ENCODE measurements at places on chromosomes 11 and 22. TPM values are rescaled to one million over a fixed set of nuclear protein-coding genes. Genes with fewer than 3 reads are reported as not detected.

- no peak for DNase-seq
Measured at GRCh38 chr11:28571371-28571770, 463.2 kb downstream of the METTL15 start.

DNA sequence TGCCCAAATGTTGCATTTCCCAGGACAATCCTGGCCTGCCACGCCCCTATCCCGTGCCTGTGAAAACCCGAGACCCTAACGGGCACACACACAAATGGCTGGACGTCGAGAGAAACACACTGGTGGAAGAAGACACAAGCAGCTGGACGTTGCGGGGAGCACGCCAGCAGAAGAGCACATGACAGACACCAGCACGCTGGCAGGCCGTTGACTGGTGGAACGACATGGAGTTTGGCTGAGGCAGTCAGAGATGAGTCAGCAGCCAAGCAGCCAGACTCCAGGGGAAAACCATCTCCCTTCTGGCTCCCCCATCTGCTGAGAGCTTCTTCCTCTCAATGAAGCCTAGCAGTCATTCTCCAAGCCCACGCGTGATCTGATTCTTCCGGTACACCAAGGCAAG lies 606.7 kb upstream of the LRRC4C start:
- peak; percentile 58 for DNase-seq

GRCh38 chr11:15665368-15665871 lies 550.7 kb downstream of the INSC start:
- no peak for DNase-seq

DNA sequence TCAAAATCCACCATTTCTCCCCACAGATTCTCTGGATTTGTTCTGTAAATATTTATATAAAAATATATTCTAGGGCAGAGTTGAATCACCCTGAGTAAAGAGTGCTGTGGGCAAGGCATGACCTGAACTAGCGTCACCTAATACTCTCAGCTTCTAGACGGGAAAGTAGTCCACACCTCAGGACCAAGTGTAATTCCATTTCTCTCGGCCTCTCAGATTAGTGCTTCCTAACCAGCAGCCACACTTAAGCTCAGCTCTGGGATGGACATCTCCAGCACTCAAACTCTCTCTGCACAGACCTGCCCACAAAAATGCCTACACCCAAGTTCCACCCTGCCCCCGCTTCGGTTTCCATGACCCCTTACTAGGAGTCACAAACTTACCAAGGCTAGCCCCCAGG lies 5.3 kb downstream of the SPTBN2 start:
- no peak for DNase-seq

FOLR1 gene
- 0.94 TPM for total RNA-seq

TMPRSS6 gene
- not detected for total RNA-seq
